Posterior vena cava (tissue), 2 donors: ENCODE measurements at places on chromosomes 3 and 15. TPM values are rescaled to one million over a fixed set of nuclear protein-coding genes. Genes with fewer than 3 reads are reported as not detected.

Gene OXSM
- total RNA-seq = 6.8 TPM

Gene NRG4
- total RNA-seq = not detected

Gene ISL2
- total RNA-seq = not detected

Gene ZNF774
- total RNA-seq = 3.5 TPM

Gene ACTRT3
- total RNA-seq = 2.2 TPM

Gene COL7A1
- 5.3 TPM for total RNA-seq

Gene CYFIP1
- total RNA-seq = 119 TPM

Gene KLHL6
- 2.0 TPM for total RNA-seq
